Panc1 (cell line): ENCODE measurements at places on chromosomes 7 and 10.

DNA sequence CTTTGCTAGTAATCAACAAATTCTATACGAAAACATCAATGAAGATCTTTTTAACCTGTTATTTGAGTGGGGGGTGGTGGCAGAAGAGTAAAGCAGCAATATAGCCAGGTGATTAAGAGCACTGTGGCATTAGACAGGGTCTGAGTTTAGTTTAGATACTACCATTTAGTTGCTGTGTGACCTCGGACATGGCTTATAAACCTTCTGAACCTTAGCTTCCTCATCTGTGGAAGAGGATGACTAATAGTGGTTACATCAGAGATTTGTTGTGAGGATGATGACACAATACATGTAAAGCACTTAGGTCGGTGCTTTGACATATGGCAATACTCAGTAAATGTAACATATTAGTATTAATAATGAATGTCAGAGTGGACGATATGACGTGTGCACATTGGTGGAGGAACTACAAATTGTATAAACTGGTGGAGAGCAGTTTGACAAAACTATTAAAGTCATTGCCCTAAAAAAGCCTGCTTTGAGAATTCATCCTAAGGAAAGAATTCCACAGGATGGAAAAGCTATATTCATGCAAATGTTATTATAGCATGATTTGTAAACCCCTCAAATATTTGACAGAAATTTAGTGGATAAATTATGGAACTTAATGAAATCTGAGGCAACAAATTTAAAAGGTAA, 24.3 kb downstream of the SPAG6 start:
- peak; percentile 8 for DNase-seq

DNA sequence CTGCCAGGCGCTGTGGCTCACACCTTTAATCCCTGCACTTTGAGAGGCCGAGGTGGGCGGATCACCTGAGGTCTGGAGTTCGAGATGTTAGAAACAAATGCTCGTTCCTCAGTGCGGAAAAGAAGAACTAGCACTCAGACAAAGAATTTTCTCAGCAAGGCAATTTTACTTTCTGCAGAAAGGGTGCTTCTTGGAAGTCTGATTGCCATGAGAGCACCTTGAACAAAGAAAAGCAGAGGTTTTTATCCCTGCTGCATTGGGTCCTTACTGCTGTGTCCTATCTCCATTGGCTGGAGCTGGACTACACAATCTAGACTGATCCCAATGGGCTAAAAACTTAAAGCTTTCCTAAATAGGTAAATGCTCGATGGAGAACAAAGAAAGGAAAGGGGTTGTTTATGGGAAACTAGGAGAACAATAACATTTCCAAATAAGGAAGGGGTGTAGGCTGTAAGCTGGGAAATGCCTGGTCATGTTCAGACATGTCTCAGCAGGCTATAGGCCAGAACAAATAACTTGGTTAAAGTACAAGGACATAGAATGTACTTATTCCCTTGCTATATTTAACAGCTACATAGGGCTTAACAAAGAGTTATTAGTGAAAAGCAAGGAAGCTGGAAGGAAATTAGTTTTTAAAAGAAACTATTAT, 26.1 kb upstream of the ACTR3B start:
- no peak for DNase-seq

- DNase-seq, result no peak
Measured at GRCh38 chr10:571166-571565, 118.3 kb downstream of the DIP2C start.

DNA sequence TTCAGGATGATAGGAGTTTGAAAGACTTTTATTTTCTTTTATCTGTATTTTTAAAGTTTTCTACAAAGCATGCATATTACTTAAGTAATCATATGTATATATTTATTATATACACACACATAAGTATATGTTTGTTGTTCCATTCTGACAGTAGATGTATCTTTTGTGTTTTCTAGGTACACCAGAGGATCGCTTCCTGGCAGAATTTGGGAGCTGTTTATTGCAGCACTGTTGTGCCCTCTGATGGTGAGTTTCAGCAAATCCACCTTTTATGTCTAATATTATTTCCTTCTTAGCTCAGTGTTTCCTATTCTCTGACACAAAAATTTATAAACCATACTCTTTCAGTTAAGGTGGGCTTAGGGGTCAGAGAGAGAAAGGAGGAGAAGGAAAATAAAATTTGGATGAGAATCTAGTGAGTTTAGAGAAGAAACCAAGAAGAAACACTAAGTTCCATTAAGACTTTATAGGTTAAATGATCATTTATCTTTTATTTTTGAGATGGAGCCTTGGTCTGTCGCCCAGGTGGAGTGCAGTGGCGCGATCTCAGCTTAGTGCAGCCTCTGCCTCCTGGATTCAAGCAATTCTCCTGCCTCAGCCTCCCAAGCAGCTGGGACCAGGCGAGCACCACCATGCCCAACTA, 59.2 kb upstream of the OIT3 start:
- peak; percentile 42 for DNase-seq

DNA sequence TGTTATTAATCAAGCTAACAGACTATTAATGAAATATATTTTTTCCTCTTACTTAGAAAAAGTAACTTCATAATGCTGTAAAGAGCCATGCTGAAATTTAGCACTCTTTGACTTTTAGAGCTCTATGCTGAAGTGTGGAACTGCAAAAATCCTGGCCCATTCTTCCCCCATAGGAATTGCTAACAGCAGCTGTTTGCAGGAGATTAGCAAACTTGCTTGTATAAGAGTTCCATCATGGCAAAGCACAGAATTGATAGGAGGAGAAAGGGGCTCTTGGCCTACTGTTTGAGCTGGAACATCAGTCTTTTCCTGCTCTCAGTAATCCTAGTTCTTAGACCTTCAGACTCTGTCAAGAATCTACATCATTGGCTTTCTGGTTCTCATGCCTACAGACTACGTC, 18.3 kb upstream of the GNAT3 start:
- DNase-seq, result no peak

DNA sequence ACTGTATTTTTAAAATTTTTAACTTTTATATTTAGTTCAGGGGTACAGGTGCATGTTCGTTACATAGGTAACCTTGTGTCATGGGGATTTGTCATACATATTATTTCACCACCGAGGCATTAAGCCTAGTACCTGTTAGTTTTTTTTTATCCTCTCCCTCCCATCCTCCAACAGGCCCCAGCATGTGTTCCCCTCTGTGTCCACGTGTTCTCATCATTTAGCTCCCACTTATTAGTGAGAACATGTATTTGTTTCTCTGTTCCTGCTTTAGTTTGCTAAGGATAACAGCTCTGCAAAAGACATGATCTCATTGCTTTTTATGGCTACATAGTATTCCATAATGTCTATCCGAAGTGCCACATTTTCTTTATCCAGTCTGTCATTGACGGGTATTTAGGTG, 22.4 kb upstream of the ITGA8 start:
- DNase-seq, result no peak

GRCh38 chr10:30189238-30189580, 129.8 kb upstream of the JCAD start:
- no peak for DNase-seq

- no peak for DNase-seq
Measured at GRCh38 chr10:46318799-46319198, 32.0 kb downstream of the ANTXRL start.

DNA sequence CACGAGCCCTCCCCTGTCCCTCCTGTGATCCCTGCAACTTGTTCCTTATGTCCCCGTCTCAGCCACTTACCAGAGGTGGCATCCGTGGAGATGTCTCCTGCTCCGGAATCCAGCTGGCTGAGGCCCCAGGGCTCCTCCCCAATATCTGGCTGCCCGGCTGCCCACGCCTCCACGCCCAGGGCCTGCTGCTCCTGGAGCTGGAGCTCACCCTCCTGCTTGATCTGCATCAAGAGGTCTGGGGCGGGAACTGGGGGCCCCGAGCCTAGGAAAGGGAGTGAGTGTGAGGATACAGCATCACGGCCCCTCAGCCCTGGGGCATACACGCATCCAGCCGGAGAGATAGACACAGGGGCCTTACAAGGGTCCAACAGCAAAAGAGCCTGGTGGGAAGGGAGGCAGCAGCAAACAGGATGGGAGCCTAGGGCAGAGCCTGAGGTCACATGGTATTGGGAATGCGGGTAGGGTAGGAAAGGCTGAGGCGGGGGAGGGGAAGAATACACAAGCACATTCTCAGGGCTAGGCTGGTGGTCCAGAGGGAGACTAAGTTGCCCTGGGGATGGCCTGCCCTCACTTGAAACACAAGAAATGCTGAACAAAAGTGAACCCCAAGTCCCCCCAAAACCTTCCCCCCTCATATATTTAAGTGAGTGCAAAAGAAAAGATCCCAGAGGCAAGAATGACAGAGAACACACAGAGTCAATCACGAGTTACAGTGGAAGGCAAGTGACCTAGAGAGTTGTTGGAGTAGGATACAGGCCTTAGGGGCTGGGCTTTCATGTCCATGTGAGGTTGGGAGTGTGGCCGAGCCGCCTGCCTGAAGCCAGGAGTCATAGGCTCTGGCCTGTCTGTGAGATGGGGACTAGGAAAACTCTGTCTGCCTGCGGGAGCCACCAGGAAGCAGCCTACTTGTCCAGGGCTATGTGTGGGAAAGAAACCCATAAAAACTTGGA, 16.9 kb upstream of the ZNF777 start:
- DNase-seq, result no peak

GRCh38 chr7:155448632-155449007, 9.3 kb upstream of the EN2 start:
- no peak for DNase-seq

- no peak for DNase-seq
Measured at GRCh38 chr7:150740053-150740452, 2.8 kb downstream of the GIMAP5 start.
